ENCODE measurements at places on chromosomes 2 and 18.

- no peak for DNase-seq
Measured at GRCh38 chr18:10798727-10799550, 273.1 kb downstream of the NAPG start.

GRCh38 chr2:158021226-158021625, 80.5 kb upstream of the UPP2 start:
- no peak for DNase-seq

DNA sequence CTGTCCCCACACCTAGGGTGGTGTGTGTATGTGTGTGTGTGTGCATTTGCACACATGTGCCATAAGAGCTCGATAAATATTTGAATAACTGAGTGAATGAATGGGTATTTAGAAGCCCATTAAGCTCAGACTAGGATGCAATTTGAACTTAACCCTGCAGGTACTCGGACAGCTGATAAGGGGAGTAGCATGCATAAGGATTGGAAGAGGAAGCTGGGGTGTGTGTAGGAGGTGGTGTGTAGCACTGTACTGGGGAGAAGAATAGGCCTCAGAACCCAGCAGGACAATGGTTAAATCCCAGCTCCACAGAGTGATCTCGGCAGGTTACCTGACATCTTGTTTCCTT, 1.8 kb upstream of the KCNF1 start:
- no peak for DNase-seq

DNA sequence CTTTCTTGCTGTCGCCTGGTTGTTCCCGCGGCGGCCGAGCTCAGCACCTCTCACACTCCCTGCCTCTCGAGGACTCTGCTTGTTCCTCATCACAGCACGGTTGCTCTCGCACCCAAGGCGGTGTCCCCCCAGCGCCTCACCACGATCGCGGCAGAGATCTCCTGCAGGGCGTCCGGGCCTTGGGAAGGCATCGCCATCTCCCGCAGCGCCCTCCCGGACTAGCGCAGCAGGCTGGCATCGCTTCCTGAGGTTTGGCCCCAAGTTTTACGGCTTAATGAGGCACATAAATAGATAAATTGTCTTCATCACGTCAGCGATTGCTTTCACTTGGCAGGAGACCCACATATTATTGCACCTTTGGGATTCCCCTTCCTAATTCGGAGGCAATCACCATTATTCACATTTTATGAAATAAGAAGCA, 125.4 kb downstream of the RGPD3 start:
- no peak for DNase-seq

DNA sequence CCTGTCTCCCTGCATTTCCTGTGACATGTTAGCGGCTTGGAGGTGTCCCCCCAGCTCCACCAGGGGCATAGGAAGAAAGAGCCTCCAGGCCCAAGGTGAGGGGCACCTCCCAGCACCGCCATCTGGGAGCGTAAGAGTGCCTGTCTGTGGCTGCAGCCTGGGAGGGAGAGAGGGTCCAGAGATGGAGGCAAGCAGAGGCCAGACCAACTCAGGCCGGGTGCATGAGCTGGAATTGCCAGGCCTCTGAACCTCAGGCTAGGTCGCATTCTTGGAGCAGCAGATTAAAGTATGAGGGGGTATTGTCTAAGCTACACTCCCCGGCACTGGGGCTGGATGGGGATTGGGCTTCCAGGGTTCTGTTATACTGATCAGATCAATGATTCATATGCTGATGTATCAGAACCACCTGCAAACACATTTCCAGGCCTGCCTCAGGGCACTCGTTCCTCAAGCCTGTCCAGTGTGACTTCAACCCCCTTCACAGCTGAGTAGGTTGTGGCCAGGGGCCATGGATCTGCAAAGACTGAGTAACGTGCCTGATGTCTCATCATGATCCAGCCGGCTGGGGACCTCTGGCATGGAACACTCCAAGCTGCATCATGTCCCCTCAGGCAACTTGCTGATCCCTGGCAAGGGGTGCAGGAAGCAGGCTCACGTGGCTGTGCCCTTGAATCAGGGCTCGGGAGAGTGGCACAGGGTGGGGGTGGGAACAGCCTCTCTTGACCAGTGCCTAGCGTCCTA, 73.2 kb downstream of the HS1BP3 start:
- DNase-seq = no peak

DNA sequence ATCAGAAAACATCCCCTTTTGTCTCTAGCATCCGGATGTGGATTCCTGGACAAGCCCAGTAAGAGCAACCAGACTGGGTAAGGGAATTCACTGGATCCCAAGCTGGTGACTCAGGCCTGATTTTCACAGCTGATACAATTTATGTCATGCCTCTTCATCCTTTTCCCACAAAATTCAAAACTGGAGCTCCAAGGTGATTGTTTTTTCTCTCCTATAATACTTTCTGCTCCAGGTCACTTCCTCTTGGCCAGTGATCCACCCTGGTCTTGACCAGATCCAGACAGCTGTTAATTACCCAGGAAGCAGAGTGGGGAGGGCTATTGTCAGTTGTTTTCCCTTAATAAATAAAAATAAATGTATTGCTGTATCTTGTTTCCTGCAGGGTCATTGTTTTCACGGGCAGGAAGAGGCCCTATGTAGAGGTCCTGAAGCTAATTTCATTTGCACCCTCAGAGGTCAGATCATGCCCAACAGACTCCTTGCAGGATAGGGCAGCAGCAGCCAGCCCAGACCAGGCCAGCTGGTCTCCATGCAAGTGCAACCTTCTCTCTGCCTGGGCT, 57.6 kb downstream of the EVA1A start:
- no peak for DNase-seq

DNA sequence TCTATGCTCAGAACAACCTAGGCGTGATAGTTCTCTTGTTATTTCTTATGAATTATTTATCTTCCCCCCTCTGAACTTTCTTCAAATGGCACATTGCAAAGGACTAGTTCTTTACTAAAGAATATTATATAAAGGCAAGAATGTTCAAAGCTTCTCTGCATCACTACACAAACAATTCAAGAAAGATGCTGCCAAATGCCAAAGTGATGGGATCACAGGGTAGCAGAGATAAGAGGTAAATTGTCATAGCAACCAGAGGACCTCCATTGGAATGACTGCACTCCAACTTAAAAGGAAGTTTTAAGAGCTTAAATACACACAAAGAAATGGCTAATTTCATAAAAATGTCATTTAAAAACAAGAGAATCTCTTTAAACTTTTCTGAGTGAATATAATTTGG, 72.8 kb downstream of the AQP4 start:
- DNase-seq = no peak

DNA sequence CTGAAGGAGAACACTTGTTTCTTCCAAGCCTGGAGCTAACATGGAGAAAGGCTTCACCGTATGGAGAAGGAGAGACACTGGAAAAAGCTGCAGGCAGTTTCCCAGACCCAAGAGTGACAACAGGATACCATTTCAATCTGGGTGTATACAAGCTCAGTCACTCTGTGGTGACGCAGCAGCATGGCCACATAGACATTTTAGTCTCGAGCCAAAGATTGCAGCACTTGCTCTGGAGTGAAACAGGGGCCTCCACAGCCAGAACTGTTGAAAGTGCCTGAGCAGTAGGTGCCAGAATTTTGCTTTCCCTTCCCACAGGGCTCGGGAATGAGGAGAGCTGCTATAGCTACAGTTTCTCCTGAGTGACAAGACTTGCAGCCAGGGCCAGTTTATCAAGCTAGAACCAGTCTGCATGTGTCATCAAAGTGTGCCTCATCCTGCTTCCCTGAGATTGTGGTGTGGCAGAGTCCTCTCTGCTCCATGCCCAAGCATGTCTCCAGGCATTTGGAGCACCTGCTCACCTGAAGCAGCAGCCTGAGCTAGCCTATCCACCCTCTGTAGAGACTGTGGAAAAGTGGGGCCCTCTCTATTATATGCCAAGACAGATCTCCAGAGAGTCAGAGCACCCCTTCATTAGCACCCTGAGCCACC, 234.6 kb upstream of the CDH19 start:
- no peak for DNase-seq

- no peak for DNase-seq
Measured at GRCh38 chr2:176193048-176193447, 4.6 kb downstream of the HOXD1 start.

GRCh38 chr2:109204412-109204811, 75.4 kb downstream of the SH3RF3 start:
- DNase-seq = no peak

GRCh38 chr2:209472112-209472832, 48.4 kb downstream of the MAP2 start:
- DNase-seq = no peak

GRCh38 chr2:65076345-65076710, 20.1 kb downstream of the CEP68 start:
- no peak for DNase-seq

DNA sequence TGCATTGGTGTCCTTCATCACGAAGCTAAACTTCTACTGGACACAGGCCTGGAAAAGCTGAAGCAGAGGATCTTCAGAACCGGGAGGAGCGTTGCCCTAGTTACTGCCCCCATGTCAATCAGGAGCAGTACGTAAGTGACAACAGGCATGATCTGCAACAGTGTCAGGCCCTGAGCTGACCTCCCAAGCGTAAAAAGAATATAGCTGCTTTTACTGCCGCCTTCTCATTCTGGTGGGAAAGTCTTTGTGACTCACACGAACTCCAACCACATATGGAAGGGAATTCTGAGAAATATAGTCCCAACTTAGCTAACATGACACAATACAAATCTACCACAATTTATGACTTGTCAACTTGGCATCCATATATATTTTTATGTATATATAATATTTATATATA, 1007.7 kb upstream of the CDH2 start:
- no peak for DNase-seq

- DNase-seq = no peak
Measured at GRCh38 chr2:95024371-95024770, 1.1 kb upstream of the MAL start.

DNA sequence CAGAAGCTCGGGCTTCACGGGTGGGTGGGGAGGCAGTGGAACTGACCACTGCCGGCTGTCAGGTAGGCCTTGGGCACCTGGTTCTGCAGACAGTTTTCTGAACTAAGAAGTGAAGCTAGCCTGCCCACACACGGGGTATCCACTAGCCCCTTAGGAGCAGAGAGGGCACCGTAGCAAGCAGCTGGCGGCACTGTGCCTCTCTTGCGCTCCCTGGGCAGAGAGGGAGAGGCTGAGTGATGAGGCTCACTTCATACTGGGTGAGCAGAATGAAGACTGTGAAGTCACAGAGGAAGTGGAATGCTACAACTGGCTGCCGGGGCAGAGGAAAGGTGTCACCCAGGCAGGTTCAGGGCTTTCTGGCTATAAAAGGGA, 753 bp downstream of the ITPRIPL1 start:
- no peak for DNase-seq

DNA sequence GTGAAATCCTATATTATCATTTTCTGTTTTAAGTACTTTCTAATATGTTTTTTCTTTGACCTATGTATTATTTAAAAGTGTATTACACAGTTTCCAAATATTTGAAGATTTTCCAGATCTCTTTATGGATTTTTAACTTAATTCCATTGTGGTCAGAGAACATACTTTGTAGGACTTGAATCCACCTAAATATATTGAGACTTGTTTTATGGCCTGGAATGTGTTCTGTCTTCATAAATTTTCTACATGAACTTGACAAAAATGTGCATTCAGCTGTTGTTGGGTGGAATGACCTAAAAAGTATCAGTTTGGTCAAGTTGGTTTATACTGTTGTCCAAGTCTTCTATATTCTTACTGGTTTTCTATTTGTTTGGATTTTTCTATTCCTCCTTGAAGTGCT, 33.8 kb upstream of the TMEM247 start:
- no peak for DNase-seq

- DNase-seq = peak; percentile 30
Measured at GRCh38 chr2:134402410-134402809, 148.5 kb downstream of the MGAT5 start.

GRCh38 chr18:51852681-51853080, 487.3 kb upstream of the DCC start:
- no peak for DNase-seq

GRCh38 chr2:239339726-239340601, 60.9 kb downstream of the HDAC4 start:
- DNase-seq = no peak

GRCh38 chr18:79317703-79318102, 78.0 kb upstream of the NFATC1 start:
- DNase-seq = no peak

DNA sequence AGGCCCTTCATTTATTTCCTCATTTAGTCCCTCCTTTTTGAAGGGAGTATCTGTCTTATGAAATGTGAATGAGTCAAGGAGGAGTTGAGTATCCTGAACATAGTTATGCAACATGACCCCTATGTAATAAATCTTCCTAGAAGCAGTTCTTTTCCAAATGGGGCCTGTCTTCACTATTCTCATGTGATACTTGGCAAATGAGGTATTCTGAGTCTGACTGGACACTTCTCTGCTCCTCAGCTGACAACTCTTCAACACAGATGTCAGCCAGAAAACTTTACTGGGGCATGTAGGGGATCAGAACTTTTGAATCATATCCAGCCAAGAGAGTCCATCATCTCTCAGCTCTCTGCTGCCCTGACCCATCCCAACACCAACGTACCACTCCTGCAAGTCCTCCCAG, 291.6 kb downstream of the ZNF385B start:
- DNase-seq = peak; percentile 25

- no peak for DNase-seq
Measured at GRCh38 chr2:83516503-83516902, 942.6 kb downstream of the SUCLG1 start.

DNA sequence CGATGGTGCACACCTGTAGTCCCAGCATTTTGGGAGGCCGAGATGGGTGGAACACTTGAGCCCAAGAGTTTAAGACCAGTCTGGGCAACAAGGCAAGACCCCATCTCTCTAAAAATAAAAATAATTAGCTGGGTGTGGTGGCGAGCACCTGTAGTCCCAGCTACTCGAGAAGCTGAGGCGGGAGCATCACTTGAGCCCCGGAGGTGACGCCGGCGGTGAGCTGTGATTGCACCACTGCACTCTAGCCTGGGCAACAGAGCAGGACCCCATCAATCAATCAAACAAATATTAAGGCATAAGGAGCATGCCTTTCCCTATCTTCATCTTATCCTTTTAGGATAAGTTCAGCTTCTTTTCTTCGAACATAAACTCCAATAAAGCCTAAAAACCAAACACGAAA, 1.1 kb downstream of the WDSUB1 start:
- DNase-seq = no peak

DNA sequence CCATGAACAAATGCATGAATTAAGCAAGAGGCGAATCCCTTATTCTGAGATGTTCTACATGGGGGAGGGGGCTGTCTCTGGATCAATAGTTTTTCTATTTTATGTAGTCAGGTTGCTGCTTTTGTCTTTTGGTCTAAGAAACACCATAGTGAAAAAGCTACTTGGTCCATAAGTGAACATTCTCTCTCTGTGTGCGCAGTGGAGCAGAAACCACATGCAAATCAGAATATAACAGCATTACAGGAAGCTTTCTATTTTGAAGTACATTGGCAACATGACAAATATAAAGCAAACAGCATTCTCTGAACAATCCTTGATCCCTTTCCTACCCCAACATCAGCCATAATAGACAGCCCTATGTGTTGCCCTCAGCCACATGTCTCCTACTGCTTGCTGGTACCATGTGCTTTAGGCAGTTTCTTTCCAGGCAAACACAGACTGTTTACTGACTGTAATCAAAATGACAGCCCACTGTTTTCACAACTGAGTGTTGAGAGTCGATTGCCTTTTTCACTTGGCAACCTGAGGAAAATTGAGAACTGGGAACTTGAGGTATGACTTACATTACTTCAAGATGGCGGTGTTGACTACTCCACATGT, 10.6 kb downstream of the SCN3A start:
- DNase-seq = no peak
